ENCODE measurements at places on chromosomes 16 and 17.

DNA sequence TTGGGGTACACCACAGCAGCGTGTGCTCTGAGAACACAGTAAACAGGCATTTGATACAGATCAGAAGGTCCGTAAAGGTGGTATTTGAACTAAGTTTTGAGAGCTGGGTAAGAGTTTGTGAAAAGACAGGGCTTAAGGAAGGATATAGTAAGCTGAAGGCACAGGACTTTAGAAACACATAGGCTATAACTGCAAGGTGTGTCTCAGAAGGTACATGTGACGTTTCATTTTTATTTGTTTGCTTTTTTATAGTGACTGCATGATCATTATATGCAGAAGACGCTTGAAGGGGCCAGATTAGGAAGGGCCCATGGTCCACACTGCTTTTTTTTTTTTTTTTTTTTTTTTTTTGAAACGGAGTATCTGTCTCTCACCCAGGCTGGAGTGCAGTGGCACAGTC lies 644.6 kb downstream of the WWOX start:
- DNase-seq = no peak

- no peak for DNase-seq
Measured at GRCh38 chr17:31696703-31697325, 162.2 kb downstream of the COPRS start.

DNA sequence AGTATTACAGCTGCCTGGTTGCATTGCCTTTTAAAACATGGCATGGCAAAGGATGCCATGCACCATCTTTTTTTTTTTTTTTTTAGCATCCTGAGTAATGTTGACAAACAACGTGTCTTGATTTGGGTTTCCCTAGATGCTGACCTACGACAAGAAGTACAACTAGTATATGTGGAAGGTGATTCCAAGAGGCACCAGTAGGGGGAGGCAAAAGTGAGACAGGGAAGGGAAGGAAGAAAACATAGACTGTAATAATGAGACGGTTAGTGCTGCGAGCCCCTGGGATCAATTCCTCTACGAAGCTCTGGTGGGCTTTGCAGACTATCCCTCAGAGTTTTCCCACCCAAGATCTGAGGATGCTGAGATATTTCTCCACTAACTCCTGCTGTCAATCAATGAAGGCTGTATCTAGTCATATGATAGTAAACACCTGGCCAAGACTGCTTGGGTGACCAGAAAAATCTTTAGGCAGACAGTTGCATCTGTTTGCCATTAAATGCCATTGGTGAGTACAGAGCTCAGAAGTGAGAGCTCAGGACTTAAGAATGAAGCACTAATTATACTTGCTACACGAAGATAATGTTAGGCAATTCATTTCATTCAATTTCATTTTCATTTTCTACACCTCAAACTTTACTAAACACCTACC lies 458.6 kb upstream of the GOT2 start:
- no peak for DNase-seq

DNA sequence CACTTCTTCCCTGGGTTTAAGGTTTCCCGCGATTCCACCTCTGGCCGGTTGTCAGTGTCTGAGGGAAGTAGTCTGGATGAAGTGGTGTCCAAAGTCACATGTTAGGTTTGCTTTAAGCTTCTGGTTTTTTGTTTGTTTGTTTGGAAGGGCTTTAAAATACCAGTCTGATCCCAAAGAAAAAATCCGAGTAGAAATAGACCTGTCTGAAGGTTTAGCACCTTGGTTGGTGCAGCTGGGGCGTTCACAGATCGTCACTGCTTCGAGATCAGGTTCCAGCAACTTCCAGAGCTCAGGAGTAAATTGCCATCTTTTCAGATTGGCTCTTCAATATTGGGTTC lies 567 bp downstream of the TMEM97 start:
- no peak for DNase-seq

DNA sequence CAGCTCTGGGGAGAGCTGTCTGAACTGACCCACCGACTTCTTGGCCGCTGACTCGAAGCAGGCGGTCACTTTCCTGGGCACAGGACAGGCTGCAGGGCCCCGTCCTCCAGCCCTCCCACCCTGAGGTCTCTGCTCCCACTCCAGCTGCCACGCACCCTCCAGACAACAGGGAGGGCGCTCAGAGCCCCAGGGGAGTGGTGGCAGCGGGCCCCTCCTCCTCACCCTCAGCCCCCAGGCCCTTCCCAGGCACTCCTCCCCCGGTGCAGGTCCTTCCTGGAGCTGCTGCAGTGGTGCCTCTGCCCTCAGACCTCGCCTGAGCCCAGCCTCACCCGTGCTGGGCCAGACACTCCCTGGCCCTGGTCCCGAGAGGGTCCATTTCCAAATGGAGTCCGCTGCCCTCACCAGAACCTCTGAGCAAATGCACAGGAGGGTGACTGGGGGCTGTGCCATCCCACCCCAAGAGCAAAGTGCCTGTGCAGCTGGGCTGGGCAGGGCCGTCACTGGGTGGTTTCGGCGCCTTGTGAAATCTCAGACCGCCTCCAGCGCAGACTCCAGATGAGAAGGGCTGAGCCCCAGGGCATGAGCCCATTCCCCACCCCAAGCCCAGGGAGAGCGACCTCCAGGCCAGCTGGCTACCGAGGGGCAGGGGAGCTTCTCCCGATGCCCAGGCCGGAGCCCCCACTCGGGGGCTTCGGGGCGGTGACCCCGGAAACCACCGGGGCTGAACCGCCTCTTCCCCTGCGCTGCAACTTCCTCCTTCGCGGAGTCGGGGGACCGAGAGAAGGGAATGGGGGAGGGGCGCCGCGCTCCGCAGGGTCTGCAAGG lies 717 bp downstream of the CYBA start:
- DNase-seq = no peak

DNA sequence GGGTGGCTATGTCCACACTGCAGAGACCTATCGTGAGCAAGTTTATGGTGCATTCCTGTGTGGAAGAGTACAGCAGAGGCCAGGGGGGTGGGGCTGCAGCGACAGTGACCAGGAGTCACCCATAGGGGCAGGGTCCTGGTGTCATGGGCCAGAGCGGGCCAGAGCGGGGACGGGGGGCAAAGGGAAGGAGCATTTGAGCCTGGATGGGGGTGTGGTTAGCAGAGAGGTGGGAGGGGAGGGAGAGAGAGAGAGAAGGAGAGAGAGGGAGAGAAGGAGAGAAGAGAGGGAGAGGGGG lies 17.8 kb downstream of the JPH3 start:
- no peak for DNase-seq

DNA sequence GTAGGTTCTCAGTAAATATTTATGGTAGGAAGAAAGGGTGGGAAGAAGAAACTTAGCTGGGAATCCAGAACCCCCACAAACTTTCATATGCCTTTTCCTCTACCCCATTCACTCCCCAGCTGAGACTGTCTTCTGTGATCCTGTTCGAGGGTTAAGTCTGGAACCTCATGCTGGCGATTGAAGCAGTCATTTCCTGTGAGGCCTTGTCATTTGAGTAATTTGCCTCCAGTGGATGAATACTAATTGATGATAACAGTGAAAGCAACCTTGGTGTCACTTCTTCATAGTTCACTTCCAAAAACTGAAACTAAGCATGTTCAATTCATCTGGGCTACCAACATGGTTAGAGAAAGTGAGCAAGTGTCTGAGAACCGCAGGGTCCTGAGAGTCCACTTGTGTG lies 401.2 kb downstream of the CDH13 start:
- DNase-seq = no peak
